GM10248 (cell line): ENCODE measurements at places on chromosomes 4 and X.
A peak's percentile ranks its signal among the peaks of the same experiment; 100 is the strongest.

DNA sequence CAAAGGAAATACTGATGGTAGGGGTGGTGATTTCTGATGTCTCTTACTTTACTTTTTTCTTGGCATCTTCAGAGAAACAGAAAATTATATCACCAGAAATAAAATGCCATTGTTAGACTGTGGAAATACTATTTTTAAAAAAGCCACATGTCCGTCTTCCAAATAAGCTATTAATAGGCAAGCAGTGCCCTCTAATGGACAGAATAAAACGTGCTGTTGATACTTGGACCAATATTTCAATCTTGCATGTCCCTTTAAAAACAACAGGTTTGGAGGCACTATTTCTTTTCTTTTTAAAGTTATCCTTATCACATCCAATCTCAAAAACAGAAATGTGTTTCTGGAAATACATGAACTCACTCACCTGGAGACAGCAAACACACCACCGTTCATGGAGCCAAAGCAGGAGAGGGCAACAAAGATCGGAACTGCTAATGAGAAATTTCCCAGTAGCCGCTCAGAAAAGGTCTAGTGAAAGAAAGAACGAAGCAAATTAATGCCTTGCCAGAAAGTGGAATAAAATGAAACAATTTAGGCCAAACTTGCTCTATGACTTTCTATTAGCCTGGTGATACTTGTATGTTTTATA is 59.2 kb downstream of the SLC7A11 start:
- peak; percentile 10 for DNase-seq

- no peak for DNase-seq
Measured at GRCh38 chr4:40952217-40952616, 202.5 kb downstream of the NSUN7 start.

- DNase-seq, result peak; percentile 17
Measured at GRCh38 chr4:170589597-170590191, 499.9 kb upstream of the AADAT start.

- no peak for DNase-seq
Measured at GRCh38 chr4:146099585-146099984, 75.9 kb upstream of the LSM6 start.

DNA sequence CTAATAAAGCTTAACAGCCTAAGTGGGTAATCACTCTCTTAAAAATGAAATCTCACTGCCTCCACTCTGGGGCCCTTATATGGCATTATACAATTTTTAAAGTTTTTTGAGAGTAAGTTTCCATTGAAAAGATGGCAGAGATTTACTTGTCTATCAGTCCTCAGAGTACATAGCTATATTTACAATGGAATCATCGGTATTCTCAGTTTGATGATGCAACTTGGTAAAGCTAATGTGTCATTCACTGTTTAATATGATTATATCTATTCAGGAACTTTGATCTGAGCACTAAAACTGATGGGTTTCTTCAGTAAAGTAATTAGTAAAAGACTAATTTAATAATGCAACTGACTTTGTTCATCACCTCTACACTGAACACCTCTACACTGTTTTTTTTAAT is 51.6 kb downstream of the CT47B1 start:
- DNase-seq, result no peak

DNA sequence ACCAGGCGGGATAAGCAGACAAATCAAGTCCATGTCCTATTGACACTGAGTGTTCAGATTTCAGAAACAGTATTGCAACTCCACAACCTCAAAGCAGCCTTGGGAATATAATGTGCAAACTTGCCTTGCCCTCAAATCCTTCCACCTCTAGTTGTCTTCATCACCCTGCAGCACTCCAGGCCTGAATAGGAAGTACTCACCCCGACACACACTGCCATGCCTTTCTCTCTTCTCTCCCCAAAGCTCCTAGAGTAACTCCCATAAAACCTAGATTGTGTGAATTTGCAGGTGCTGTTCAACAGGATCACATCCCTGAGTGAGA is 19.6 kb downstream of the ACSL1 start:
- DNase-seq, result no peak

DNA sequence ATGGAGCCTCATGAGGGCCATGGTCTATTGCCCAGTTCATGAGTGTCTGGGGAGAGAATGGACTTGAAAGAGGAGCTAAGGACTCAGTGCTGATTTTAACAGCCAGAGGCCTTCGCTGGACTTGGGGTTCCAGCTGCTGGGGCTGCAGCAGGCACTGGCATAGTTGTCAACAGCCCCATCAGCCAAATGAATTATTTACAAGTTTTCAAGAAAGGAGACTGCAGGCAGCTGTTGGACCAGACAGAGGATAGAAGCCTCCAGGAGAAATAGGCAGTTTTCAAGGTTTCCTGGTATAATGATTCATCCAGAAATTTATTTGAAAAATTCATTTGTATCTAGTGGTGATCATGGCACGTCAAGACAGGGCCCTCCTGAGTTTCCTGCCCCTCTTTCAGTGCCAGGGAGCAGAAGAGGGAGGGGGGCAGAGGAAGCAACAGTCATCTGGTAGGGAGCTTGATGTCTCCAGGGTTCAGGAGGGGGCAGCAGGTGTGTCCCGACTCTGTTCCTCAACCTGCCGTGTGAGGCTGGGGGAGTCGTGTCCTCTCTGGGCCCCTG is 63.1 kb upstream of the GPR78 start:
- no peak for DNase-seq

DNA sequence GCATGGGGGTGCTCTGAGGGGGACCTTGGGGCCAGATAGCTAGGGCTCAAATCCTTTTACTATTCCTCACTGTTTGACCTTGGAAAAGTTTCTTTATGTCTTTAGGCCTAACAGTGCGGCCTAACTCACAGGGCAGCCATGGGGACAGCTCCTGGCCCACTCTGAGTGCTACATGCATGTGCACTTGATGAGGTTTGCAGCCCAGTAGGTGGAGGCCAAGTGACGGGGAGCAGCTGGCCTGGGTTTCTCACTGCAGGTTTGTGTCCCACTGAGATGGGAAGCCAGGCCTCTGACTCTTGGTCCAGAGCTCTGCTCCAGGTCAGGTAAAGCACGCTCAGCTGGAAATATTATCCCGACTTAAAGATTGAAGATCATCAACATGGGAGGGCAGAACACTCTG is 102.8 kb downstream of the SLC2A9 start:
- no peak for DNase-seq

DNA sequence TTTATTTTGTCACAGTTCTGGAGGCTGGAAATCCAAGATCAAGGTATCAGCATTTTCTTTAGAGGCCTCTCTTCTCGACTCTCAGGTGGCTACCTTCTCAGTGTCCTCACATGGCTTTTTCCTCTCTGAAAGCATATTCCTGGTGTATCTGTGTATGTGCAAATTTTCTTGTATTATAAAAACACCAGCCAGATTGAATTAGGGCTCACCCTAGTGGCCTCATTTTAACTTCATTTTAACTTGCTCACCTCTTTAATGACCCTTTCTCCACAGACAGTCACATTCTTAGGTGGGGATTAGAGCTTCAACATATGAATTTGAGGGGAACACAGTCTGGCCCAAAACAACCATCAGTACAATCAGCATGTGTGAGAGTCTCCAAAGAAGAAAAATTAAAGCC is 542.4 kb upstream of the FAM241A start:
- no peak for DNase-seq

GRCh38 chr4:185115827-185116232 is 27.2 kb upstream of the SLC25A4 start:
- no peak for DNase-seq
